ENCODE measurements at places on chromosomes 3 and 15.

DNA sequence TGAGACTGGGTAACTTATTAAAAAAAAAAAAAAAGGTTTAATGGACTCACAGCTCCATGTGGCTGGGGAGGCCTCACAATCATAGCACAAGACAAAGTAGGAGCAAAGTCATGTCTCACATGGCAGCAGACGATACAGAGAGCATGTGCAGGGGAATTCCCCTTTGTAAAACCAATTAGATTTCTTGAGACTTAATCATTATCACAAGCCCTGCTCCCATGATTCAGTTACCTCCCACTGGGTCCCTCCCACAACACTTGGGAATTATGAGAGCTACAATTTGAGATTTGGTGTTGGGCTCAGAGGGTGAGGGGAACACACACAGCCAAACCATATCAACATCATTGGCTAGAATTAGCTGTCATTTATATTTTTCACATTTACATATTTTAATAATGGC, 221.0 kb downstream of the RSRC1 start:
- peak; percentile 40 for DNase-seq

DNA sequence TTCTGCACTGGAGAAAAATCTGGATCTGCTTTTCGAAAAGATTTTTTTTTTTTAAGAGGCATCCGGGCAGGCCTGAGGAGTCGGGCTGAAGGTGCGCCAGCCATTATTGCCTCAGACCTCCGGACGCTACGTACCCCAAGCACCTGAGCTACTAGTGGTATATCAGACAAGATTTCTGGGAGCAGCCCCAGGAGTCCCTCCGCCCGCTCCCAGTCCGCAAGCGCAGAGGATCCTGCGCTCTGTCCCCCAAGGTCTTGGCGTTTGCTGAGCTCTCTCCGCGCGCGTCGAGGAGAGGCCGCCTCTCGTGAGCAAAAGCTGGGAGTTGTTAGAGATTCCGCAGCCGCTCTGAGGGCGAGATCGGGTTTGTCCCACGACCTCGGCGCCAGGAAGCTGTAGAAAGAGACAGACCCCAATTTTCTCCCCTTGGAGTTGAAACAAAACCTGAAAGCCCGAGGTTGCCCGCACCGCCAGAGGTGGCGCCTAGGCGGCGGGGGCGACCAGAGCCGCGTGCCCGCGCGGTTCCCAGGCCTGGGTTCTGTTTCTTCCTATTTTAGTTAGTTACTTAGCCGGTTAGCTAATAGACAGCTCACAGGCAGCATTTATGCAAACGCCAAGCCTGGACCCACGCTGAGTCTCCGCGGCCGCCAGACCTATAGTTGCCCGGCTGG, 72.5 kb upstream of the POLG start:
- DNase-seq = no peak

- peak; percentile 67 for DNase-seq
These were observed 44.6 kb downstream of the CORO2B start for GRCh38 chr15:68623301-68623892.

GRCh38 chr15:57885435-57885834, 178.9 kb downstream of the POLR2M start:
- no peak for DNase-seq

DNA sequence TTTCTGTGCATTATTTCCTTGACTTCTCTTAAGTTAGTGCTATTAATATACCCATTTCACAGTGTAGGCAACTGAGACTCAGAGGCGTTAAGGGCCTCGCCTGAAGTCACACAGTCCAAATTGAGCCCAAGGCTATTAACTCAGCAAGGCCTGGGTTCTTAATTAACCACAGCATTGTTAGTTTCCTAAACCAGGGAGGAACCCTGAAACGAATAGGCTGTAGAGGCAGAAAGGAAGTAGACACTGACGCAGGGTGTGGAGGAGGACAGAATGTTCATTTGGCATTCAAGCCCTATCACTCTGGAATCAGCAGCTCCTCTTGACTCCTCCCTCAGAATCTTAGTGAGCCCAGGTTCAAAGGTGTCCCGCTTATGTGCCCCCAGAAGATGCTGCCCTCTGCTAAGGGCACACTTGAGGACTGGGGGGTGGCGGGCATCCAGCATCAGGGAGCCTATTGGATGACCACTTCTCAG, 13.9 kb downstream of the ARHGEF3 start:
- no peak for DNase-seq

GRCh38 chr15:60643555-60643954, 164.6 kb upstream of the ICE2 start:
- no peak for DNase-seq

DNA sequence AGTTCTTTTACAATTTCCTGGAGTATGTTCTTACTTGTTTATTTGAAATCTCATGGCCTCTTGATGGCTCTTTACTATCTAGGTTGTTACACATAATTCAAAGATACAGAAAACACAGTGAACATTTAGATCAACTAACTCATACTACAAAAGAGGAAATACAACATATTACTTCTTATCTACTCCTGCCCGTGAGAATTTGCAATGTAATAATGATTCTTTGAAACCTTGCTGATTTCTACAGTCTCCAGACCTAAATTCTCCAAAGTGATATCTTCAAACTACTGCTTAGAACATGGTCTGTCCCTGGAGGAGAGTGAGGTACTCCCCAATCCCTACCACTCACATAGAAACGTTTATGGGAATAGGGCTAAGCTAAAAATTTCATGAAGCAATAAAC, 29.9 kb upstream of the GOLGA8B start:
- no peak for DNase-seq

DNA sequence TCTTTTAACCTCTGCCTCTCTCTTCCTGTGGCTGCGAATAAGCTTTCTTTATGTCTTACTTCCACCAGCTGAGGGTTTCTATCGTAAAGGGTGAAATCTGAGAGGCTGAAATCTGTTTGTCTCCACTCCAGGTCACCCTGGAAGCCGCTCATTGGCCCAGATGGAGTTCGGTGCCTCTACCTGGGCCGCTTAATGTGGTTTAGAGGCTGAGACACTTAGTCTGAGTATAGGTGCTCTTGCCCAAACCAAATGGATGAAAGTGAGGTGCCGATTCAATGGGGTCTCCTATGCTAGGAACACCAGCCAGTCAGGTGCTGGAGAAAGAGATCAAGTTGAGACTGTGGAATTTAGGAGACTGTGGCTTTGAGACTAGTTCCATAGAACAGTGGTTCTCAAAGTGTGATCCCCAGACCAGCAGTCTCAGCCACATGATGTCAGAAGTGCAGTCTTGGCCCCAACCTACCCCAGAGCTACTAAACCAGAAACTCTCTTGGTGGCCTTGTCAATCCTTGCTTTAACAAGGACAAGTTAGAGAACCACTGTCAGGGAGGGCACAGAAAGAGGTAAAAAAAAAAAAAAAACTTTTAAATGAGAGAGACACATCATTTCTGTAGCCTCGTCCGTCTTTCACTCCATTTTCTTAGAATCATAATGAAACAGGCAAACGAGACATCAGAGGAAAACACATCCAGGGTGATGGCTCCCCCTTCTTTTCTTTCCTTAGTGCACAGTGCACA, 54.9 kb upstream of the CCR2 start:
- DNase-seq = no peak

GRCh38 chr3:152197451-152197850, 71.3 kb upstream of the MBNL1 start:
- DNase-seq = peak; percentile 50

DNA sequence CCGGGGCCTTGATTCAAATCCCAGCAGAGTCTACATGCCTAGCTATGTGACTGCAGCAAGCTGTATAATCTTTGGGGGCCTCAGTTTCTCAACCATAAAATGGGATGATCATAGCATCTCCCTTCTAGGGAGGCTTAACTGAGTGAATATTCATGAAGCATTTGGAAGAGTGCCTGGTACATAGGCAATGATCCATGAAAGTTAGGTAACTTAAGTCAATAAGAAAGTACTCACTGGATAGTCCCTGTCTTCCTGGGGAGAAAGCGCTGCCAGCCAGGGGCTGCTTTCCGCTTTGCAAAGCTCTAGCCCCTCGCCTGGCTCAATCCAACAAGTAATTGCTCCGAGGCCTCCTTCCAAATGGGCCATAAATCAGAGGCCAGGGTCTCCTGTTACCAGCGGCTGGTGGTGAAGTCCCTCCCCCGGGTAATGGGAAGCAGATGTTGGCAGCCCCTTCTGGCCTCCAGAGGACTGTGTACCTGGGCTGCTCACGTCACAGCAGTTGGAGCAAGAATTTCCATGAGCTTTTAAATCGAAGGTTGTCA, 521.9 kb upstream of the PROK2 start:
- DNase-seq = peak; percentile 33

DNA sequence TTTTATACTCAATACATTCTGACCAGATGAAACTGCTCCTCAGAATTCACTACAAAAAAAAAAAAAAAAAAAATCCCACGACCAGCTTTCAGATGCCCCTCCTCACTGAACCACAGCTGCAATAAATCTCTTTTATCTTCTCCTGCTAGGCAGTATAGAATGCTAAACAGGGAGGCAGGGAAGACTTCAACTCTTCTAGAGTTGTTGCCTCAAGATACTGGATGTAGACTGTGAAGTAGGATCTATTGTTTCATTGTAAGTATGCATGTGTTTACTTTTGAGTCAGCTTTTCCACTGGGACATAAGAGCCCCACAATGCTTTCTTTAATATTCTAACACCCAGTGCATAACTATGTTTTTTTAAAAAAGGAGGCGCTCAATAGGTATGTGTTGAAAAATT, 401.4 kb downstream of the TBL1XR1 start:
- no peak for DNase-seq

DNA sequence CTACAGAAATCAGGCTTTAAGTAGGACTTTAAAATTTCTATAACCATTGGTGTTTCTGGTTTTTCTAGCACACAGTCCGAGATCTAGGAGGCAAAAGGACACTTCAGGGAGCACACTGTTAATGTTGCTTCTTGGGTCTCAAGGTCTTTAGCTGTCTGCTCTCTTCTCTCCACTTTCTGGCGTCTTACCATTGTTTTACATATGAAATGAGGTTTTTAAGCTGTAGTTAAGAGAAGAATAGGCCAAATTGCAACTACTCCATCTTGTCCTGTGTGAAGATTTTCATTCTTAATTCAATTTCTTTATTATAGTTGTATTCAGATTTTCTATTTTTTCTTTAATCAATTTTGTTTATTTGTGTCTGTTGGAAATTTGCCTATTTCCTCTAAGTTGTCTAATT, 151.4 kb downstream of the WNT7A start:
- no peak for DNase-seq

- peak; percentile 39 for DNase-seq
These were observed 79.9 kb upstream of the HACD2 start for GRCh38 chr3:123664753-123665152.

DNA sequence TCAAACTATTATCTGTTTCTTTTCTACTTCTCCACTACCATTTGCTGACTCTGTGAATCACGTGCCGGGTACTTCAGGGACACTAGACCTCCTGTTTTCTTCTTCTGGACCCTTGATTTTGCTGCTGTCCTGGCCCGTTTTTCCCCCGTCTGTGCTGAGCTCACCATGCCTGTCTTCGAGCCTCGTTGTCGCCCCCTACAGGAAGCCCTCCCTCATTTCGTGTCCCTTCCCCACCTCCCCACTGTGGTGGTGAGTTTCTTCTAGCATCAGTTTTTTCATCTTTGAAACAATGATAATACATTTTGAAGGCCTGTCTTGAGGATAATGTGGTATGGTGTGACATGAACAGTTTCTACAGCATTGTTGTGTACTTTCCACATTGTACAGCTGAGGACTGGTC, 12.8 kb downstream of the GABRG3 start:
- no peak for DNase-seq

Measured in IMR-90 (cell line).